ENCODE measurements at places on chromosomes 1 and 21.

GRCh38 chr1:191074881-191075280, 597.2 kb upstream of the BRINP3 start:
- no peak for DNase-seq

DNA sequence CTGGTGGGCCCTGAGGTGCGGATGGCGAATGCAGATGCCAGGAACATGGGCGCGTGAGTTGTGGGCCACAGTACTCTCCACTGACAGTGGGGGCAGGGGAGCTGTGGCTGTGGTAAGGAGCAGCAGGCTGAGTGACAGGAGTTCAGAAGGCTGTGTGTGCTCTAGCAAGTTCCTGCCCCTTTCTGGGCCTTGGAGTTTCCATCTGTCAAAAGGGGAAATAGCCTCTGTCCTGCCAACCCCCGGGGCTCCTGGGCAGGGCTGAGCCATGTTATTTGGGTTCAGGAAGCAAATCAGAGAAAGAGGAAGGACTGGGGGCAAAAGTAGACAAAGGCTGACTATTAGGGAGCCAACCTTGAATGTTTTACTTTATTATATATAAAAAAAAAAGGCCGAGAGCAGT, 19.5 kb upstream of the MFN2 start:
- no peak for DNase-seq

- DNase-seq, result no peak
Measured at GRCh38 chr21:42532466-42533181, 19.0 kb downstream of the SLC37A1 start.

- peak; percentile 8 for DNase-seq
Measured at GRCh38 chr1:155598842-155599331, 11.1 kb upstream of the MSTO1 start.

DNA sequence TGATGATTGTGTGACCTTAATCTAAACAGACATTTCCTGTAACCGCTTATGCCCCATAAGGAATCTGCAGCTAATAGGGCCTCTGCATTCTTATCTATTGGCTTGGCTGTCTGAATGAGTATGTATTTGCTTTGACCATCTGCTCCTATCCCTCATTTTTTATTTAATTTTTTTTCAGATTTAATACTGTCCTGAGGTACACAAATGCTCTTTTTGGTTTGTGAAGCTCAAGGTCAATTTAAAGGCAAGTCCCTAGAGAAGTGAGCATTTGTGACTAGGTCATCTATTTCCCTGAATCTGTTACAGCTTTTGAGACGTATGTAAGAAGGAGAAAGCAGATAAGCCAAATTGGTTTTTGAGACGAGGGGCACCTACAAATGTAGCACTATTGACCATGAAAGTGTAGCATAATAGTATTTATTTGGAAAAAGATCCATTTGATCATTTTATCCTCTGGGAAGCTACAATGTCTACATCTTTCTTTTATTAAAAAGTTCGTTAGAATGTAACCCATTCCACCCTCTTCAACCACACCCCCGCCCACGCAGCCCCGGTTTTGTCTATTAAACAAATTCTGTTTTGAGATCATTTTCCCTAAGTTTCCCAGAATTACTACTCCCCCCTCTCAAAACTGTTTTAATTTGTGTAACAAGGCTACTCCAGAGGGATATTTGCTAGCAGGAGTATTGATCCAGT, 69.2 kb upstream of the HSPA13 start:
- DNase-seq, result no peak

DNA sequence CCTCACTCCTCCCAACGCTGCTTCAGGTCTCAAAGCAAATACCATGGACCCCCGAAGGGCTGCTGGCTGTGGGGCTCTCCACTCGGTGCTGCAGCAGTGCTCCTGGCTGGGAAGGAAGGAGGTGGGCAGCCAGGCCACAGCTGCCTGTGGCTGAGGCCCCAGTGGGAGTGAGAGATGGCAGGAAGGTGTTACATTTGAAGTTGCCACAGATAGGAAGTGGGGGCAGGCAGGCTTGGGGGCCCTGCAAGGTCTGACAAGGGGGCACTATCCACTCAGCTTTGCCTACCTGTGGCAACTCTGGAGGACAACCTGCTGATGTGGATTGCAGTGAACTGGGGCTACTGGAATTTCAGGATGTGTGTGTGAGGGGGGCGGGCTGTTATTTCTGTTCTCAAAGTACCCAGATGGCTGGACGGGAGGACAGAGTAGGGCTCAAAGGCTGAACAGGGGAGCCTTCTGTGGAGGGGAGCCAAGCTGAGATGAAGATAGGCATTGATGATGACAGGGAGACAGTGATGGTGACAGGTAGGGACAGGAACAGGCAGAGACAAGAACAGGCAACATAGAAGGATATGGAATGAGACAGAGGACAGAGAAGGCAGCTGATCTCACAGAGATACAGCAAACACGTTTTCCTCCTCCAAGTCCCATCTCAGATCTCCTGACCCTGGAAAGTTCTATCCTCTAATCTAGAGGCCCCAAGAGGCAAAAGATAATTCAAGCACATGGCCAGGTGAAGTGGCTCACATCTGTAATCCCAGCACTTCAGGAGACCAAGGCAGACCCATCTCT, 1.8 kb downstream of the ZNF683 start:
- DNase-seq, result no peak

DNA sequence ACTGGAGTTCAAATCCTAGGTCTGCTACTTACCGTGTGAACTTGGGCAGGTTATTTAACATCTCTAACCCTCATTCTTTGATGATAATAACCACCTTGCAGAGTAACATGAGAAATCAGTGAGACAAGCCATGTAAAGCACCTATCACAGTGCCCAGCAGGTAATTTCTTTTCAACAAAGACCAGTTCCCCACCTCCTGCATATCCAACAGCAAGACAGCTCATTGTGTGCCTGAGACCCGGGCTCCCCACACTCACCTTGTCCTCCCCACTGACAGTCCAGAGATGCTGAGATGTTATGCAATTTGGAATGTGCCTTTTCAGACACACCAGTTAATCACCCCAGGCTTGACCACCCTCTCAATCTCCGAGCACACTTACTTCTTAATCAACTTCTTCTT, 367.6 kb upstream of the DAB1 start:
- DNase-seq, result no peak

GRCh38 chr1:53377438-53377841, 49.6 kb upstream of the LRP8 start:
- no peak for DNase-seq

- DNase-seq, result no peak
Measured at GRCh38 chr21:25750085-25750484, 15.3 kb downstream of the GABPA start.
